ENCODE measurements at places on chromosomes 4 and X. TPM values are rescaled to one million over a fixed set of nuclear protein-coding genes. Genes with fewer than 3 reads are reported as not detected.

The IL2RG gene
- total RNA-seq: 0.57 TPM

The GABRB1 gene
- total RNA-seq: not detected

The AWAT2 gene
- total RNA-seq: not detected

The NIPAL1 gene
- total RNA-seq: 21.0 TPM

The GABRQ gene
- not detected for total RNA-seq

The PFKFB1 gene
- total RNA-seq: 0.31 TPM
